ENCODE measurements at places on chromosomes 13 and 19.

DNA sequence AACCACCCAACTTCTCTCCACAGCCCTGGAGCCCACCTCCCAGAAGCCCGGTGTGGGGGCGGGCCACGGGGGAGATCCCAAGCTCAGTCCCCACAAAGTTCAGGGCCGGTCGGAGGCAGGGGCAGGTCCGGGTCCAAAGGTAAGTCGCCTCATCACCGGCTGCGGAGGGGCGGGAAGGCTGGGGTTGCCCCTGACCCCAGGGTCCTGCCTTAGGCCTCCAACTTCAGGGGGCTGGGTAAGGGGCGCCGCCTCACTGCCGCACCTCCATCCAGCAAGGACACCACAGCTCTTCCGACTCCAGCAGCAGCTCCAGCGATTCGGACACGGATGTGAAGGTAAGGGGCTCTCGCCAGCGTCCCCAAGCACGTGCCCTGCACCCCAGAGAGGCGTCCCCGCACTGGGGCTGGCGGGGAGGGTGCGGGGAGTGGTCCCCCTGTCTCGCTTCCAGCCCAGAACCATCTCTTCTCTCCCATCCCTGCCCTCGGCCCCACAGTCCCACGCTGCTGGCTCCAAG, 358 bp downstream of the C19orf33 start:
- no peak for DNase-seq

GRCh38 chr19:3667766-3668165, 32.5 kb downstream of the PIP5K1C start:
- no peak for DNase-seq

DNA sequence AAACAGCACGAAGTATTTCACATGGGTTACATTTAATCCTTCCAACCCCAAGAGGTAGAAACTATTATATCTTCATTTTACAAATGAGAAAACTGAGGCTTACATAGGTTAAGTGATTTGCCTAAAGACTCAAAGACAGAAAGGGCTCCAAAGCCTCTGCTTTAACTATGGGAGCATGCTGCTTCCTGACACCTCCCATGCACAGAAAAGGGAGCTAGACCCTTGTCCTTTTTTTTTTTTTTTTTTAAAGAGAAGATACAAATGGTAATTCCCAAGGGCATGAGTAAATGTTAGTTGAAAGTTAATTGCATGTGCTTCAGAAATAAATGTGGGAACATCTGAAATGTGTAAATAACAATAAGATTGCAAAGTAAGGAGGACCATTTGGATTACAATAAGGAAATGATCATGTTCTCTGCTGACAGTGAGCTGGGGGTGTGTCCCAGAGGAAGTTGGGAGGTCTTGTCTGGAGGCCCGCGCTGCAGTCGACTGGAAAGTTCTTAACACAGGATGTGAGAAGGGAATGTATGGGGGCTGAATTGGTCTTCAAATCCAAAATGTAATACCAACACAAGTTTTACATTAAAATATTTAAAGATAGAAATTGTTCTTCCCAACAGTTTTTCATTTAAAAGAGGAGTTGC, 500.3 kb downstream of the KLF12 start:
- peak; percentile 53 for DNase-seq

GRCh38 chr13:78160793-78161192, 242.2 kb upstream of the EDNRB start:
- DNase-seq = no peak

GRCh38 chr13:103983948-103984347, 917.7 kb upstream of the SLC10A2 start:
- DNase-seq = no peak

Data from left hindlimb (tissue), 1 donor.